ENCODE measurements at places on chromosomes 5 and 9. TPM values are rescaled to one million over a fixed set of nuclear protein-coding genes. Genes with fewer than 3 reads are reported as not detected.

DNA sequence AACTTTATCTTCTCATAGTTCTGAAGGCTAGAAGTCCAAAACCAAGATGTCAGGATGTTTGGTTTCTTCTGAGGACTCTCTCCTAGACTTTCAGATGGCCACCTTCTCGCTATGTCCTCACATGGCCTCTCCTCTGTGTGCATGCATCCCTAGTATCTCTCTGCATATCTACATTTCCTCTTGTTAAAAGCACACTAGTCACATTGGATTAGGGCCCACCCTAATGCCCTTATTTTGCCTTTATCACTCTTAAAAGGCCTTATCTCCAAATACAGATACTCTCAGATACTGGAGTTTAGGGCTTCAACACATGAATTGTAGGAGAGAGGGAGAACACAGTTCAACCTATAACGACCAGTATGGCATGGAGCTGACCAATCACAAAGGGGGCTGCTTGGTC, 151.7 kb downstream of the PRELID2 start:
- H3K27me3 ChIP-seq = no peaks in the 10 kb centered on the region
- no peak overlapping the region for H3K4me3 ChIP-seq
- H3K27ac ChIP-seq = no peak overlapping the region
- H3K4me1 ChIP-seq = peaks cover 4% of the 10 kb centered on the region
- H3K36me3 ChIP-seq = no peaks in the 10 kb centered on the region

The BAAT gene
- polyA plus RNA-seq = 0.08 TPM

DNA sequence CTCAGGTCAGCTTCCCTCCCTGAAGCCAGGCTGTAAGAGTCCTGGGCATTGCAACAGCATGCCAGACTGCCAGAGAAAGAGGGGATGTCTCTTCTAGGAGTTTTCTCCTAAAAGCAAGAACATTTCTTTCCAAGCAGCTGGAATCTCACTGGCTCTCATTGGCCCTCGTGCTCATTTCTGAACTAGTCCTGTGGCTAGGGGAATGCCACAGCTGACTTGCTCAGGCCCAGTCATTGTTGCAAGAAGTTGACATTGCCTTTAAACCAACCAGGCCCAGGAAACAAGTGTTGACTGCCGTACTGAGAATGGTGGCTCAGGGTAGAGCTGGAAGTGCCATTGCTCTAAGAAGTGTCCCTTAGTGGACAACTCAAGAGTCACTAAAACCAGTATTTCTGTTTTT, 15.0 kb upstream of the CEP120 start:
- no peak for DNase-seq
- no peaks in the 10 kb centered on the region for H3K36me3 ChIP-seq
- no peaks in the 10 kb centered on the region for H3K27me3 ChIP-seq

DNA sequence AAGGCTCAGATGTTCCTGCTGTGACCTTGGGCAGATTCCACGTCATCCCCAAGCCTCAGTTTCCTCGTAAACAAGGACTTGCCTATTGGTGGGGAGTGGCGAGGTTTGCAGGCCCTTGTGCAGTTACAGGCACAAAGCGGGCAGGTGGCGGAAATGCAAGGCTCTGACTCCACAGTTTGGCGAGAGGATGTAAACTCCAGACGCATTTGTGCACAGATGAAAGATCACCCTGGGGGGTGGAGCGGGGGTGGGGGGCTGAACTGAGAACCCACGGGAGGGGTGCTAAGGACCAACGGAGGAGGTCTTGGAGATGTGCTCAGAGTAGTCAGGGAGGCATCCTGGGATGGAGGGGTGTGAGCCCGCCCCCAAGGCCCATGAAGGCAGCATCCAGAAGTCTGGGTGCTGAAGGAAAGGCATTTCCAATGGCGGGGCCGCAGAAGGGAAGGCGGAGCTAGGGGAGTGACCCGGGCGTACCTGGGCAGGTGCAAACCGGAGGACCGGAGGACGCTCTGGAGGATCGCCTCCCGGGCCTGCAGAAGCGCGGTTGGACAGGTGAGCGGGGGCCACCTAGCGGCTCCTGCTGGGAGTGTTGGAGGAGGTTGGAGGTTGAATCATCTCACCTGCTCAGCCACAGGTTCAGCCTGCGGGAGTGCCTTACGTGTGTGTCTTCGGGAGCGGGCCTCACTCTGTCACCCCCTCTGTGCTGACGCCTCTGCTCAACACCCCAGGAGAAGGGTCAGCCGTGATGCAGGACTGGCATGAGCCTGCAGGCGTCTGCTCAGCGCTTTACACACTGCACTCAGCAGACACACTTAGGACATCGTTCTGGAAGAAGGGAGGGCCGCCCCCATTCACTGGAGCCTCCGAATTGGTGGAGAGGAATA, 1.9 kb upstream of the FIBCD1 start:
- no peak overlapping the region for H3K4me3 ChIP-seq
- peaks cover 30% of the 10 kb centered on the region for H3K4me1 ChIP-seq
- H3K27ac ChIP-seq = no peak overlapping the region
- peaks cover 71% of the 10 kb centered on the region for H3K27me3 ChIP-seq
- peak; percentile 64 for DNase-seq
- no peaks in the 10 kb centered on the region for H3K36me3 ChIP-seq

- H3K4me1 ChIP-seq = no peaks in the 10 kb centered on the region
- H3K27me3 ChIP-seq = no peaks in the 10 kb centered on the region
- no peak overlapping the region for H3K4me3 ChIP-seq
- no peak overlapping the region for H3K27ac ChIP-seq
These were observed 40.2 kb downstream of the NAIF1 start for GRCh38 chr9:128026773-128027541.
